Stimulated activated CD4-positive, alpha-beta T cell treated with anti-CD3 and anti-CD28 coated beads, TNF-alpha, amount 100 ng/mL, for 1 hour (primary cell): ENCODE measurements at places on chromosomes 5 and 9.

DNA sequence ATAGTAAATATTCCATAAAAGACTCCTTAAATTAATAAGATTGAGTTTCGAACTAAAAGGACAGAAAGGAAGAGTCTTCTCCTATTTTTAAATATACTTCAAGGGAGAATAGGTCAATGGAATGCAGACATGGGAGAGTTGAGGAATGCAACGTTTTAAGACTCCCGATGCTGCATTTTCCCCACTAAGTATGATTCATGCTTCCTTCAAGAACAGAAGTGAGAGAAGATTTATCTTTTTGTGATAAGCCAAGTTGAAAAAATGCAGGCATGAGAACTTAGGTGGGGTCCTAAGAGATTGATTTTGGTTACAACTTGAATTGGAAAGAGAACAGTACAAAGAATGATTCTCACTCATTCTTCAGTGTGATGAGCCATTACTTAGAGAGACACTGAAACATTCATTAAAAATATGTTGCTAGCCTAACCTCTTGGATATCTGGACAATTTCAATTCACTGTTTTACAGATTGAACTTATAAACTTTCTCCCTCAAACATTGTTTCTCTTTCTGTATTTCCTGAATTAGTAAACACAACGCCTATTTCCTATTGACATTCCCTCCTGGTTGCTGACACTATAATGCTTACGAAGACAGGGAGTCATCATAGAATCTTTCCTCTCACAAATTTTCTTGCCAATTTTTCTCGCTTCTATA, 1666.1 kb upstream of the WWC1 start:
- no peak for DNase-seq

DNA sequence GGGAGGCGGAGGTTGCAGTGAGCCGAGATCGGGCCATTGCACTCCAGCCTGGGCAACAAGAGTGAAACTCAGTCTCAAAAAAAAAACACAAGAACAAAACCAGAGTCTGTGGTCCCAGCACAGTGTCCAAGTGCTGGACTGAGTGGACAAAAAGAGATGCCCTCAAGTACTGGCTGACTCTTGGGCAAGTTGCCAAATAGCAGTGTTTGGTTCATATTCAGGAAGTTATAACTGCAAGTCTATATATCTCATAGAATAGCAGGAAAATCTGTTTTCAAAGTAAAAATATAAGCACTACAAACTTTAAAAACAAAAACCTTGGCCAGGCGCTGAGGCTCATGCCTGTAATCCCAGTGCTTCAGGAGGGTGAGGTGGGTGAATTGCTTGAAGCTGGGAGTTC, 7.3 kb downstream of the HABP4 start:
- no peak for DNase-seq

DNA sequence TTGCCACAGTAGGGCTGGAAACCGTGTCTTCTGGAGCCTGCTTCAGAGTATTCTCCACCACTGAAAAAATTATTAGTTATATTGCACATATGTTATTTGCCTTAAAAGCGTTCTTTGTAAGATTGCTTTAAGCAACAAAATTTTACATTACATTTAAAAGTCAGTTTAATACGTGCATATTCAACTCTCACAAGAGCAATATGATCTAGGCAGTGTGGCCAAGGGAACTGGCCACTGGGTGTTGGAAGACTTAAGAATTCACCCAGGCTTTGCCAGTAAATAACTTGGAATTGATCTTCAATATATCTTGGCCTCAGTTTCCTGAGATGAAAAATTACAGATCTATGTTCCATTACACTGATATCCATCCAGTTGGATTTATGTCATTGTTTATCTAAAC, 694.4 kb downstream of the EFNA5 start:
- no peak for DNase-seq

DNA sequence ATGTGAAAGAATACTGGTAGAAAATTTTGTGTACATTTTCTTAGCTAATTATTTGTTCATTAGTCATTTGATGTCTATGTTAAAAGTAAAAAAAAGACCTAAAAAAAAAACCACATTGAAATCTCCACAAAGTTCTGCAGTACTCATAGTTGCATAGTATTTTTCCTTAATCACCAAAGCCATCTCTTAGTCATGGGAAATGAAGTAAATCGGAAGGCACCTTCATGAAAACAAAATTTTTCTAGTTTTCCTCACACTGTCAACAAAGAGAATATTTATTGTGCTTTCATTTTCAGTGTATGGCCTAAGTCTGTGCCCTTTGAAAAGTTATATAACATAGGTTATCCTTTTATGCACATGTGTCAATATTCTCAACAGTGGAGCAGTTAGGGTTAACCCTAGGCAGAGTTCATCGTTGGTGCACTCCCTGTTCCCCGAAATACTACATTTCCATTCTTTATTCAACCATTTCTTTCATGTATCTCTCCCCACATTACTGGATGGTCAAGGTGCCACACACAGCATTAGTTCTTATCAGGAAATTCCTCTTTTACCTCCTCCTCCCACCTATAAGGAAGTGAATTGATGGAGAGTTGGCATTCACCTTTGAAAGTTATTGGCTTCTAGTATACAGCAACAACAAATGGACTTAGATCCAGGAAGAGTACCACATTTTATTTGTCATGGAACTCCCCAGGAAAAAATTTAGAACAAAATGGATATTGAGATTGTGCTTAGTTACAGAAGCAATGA, 93.1 kb downstream of the NUDT12 start:
- no peak for DNase-seq

DNA sequence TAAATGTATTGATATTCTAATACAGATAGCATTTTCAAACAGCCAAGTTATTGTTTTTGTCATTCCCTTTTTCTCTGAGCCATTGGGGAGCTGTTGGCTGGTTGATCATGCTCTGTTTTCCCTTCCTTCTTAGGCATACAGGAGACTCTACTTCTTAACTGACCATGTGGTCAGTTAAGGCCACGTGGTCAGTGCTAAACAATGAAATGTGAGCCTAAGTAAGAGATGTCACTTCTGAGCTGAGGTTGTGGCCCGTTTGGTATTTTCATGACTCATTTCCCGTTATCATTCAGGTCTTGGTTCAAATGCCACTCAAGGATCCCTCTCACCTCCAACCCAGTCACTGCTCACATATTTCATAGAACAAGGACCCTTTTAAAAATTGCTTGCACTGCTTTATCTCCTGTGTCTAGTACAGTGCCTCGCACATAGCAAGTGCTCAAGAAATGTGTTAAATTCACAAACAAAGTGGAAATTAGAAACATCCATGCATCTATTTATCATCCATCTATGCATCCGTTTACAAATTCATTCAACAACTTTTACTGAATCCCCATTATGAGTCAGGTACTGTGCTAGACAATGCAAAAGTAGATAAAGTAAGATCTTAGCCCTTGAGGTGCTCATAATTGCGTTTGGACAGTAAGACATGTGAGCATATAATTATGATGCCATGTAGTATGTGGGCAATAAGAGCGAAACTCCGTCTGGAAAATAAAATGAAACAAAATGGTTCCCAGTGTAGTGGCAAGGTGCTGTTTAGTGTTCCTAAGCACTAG, 50.7 kb downstream of the ARRDC3 start:
- no peak for DNase-seq

DNA sequence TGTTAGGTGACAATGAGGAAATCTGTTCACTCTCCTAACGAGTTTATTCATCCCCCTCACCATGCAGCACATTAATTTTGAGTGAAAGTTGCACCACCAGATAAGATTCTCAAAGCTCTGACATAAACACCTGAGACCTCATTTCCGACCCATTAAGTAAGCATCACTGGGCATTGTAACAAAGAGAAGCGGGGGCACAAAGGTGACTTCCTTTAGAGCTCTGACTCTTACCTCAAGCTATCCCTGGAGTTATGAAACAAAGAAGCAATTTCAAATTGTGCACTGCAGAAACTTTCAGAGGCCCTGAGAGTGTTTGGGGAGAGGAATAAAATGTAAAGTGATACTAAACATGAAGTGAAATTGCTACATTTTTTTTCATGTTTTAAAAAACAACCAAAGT, 29.5 kb downstream of the C5orf15 start:
- DNase-seq, result no peak

GRCh38 chr5:61409568-61409967, 77.5 kb downstream of the ZSWIM6 start:
- DNase-seq, result no peak

- no peak for DNase-seq
These were observed 233.8 kb downstream of the PIK3R1 start for GRCh38 chr5:68449380-68449779.

DNA sequence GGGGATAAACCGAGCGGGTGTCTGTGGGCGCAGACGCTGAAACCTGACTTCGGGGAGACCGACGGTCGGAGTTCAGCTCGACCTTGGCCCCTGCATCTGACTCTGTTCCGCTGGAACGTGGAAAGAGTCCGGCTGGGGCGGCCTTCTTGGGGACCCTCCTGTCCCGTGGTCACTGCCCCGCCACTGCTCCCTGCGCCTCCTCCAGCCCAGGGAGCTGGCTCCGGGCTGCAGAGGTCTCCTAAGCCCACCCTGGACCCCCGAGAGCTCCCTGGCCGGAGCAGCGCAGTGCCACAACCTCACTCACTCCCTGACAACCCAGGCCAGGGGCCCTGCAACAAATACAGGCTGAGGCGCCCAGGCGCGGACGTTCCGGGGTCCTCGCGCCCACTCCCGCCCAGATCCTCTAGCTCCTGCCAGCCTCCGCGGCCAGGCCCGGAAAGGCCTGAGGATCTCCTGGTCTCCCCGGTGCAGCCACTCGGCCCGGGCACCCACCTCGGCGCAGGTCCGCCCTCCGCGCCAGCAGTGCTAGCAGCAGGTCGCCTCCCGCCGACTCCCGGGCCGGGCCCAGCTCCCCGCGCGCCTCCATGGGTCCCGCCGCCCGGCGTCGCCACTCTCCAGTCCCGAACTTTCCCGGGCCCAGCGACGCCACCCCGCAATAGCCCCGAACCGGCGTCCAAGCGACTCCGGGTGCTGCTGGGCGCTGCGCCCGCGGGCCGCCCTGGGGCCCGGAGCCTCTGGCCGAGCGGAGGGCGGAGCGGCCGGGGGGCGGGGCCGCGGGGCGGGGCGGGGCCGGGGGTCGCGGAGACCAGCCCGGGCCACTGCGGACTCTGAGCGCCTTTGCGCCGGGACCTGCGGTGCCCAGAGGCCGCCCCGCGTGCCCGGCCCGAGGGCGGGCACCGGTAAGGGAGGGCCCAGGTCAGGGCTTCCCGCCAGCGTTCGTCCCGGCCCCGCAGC, 2.2 kb downstream of the LHX3 start:
- no peak for DNase-seq

GRCh38 chr9:114483499-114483898, 21.8 kb downstream of the WHRN start:
- DNase-seq, result no peak

DNA sequence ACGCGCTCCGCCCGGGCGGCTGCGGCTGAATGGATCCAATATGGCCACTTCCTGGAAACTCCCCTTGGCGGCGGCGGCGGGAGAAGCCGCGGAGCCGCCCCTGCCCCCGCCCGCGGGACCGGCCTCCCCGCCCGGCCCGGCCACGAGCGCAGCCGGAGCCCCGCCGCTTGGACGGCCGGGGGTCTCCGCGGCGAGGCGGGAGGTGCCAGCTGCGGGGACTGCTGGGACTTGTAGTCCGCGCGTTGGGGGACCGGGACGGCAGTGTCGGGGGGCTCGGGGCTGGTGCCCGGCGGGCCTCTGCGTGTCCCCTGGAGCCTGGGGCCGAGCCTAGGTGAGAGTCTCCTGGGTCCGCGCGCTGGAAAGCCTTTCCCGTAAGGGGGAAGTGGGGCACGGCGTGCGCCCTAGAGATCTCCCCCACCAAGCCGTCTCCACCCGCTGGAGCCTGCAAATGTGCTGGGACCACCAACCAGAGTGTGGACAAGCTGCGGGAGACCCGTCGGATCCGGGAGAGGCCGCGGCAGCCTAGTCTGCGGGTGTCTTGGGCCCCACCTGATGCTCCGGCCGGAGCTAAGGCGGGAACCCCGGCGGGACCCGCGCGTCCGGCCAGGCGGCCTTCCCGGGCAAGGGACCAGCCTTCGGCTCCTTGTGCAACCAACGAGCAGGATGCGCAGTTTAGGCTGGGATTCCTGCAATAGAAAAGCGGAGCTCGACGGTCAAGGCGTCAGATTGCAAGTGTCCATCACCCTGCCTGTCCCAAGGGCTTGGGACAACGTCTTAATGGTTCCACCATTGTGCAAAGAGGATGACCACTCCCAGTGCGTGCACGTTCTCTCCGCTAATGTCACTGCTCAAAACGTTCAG, at the start of gene SEPTIN8:
Gene SEPTIN8, minus strand, starts transcription at position 31 of the 861 bp plus-strand sequence. CDS start 102 bp downstream, outside the sequence.
- peak; percentile 23 for DNase-seq
